ENCODE measurements at places on chromosomes 7 and 10. TPM values are rescaled to one million over a fixed set of nuclear protein-coding genes. Genes with fewer than 3 reads are reported as not detected.

The CAV2 gene
- polyA plus RNA-seq: 17.2 TPM

The AGR2 gene
- polyA plus RNA-seq: 722 TPM

The COL28A1 gene
- 1.1 TPM for polyA plus RNA-seq

The BET1 gene
- polyA plus RNA-seq: 39.2 TPM

The PHF14 gene
- polyA plus RNA-seq: 25.7 TPM

The CLCN1 gene
- polyA plus RNA-seq: not detected

The CC2D2B gene
- polyA plus RNA-seq: 0.59 TPM

The CALN1 gene
- polyA plus RNA-seq: under 0.01 TPM

The LRRC18 gene
- not detected for polyA plus RNA-seq

The VWA2 gene
- 3.0 TPM for polyA plus RNA-seq

The ITPRID1 gene
- polyA plus RNA-seq: not detected

The GPR85 gene
- polyA plus RNA-seq: not detected

The CPN1 gene
- not detected for polyA plus RNA-seq

The MALSU1 gene
- polyA plus RNA-seq: 42.7 TPM

The CPA1 gene
- polyA plus RNA-seq: 0.28 TPM

The SPACDR gene
- 0.89 TPM for polyA plus RNA-seq

Data from small intestine (tissue), 16 donors.